ENCODE measurements at places on chromosomes 7 and 10.
A peak's percentile ranks its signal among the peaks of the same experiment; 100 is the strongest.

GRCh38 chr7:120091807-120092206, 181.2 kb upstream of the KCND2 start:
- no peak for DNase-seq

DNA sequence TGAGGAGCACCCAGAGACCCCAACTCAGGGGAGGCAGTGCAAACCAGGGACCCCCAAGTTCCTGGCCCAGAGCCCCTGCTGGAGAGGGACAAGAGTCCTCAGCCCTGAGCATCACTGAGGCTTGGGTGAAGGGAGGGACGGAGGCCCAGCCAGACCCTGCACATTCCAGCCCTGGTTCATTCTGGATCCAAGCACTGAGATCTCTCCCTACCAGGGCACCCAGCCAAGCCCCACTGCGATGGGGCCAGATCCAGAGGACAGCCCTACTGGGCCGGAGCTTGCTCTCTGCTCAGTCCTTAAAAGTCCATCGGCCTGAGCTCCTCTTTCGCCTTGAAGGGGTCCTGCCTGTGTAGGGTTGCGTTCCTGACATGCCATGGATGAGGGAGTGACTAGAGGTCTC, 40.5 kb upstream of the RABGEF1 start:
- DNase-seq = no peak

DNA sequence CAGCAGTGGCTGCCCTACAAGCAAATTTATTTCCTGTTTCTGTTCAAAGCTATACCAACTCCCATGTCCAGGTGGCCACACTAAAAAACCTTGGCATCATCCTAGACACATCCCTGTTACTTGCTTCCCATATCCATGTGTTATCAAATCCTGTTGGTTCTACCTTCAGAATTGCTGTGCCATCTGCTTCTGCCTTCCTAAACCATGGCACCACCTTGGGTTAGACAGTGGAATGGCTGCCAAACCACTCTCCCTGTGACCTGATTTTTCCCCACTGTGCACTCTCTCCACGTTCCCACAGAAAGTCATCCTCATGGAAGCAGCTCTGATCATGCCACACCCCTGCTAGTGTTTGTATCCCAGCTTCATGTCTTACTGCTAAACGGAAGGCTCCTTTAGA, 697.6 kb upstream of the GALNT17 start:
- DNase-seq = no peak

- no peak for DNase-seq
These were observed 816 bp upstream of the LRRC4 start for GRCh38 chr7:128031901-128032604.

GRCh38 chr7:130070861-130071622, 708 bp downstream of the KLHDC10 start:
- no peak for DNase-seq

DNA sequence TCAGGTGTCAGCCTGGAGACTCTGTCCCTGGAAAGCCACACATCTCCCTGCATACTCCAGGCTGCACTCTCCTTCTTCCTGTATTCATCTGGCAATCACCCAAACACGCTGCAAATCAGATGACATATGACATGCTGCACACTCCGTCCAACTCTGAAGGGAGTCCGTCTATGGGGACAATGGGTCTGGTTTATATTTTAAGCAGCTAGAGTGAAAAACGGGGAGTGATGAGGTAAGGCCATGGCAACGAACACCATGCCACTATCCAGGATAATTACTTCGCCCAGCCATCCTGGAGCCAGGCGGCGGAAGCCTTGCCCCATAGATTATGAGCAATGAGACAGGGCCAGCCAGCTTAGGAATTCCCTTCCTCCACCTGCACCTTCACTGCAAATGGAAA, 140.1 kb downstream of the PLXNA4 start:
- DNase-seq = peak; percentile 34

GRCh38 chr10:9625304-9625703, 1392.4 kb upstream of the CELF2 start:
- DNase-seq = no peak

DNA sequence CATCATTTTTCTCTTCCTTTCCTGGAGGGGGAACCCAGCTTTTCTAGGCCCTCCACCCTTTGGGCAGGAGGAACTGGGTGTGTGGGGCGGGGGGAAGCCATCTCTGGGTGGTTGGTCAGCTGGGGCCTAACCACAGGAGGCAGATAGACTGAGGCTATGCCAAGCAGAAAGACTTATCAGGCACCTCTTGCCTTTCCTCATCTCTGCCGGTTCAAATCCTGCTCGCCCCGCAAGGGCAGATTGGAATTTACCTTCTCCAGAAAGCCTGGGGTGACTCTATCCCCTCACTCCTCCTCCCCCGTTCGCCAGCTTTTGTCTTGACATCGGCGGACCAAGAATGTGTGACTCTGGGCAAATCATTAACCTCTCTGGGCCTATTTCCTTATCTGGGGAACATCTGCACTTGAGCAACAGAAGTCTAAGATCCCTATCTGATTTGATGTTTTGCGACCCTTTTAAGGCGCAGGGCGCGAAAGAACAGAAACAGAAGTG, 584 bp upstream of the GARS1 start:
- peak; percentile 70 for DNase-seq

- no peak for DNase-seq
These were observed 2.6 kb downstream of the ALDH18A1 start for GRCh38 chr10:95653895-95654294.

Measured in SHP77 treated with DMSO at 0.1 percent for 48 hours (cell line).